ENCODE measurements at places on chromosomes 1 and 21. TPM values are rescaled to one million over a fixed set of nuclear protein-coding genes. Genes with fewer than 3 reads are reported as not detected.

- DNase-seq = no peak
Measured at GRCh38 chr1:210372931-210373627, 44.4 kb downstream of the HHAT start.

DNA sequence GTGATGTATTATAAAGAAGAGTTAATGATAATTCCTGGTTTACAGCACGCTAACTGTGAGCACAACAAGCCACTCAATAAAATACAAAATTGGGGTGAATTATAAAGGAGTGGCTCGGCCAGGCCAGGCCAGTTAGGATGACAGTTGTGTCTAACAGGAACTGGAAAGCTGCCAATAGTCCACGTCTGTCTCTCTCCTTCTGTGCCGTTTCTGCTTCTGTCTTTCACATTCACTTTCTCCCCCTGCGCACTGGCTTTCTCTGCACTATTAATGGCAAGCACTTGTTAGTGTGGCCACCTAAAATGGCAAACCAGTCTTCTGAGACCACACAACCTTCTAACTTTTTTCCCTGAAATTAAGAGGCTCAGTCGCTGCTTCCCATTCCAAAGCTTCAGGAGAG is 394.3 kb downstream of the NTNG1 start:
- DNase-seq = no peak

DNA sequence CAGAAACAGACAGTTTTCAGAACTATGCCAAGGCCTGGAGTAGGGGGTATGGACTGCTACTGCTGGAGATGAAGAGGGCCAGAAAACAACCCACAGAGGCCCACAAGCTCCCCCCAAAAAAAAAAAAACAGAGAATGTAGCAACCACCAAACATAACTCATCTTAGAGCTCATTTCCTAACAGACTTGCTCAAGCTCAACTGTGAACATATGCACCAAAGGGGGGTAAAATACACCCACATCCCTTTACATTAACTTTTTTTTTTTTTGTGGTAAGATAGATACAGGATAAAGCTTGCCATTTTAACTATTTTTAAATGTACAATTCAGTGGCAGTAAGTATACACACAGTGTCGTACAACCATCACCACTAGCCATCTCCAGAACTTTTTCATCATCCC is 36.0 kb downstream of the SEC16B start:
- no peak for DNase-seq

- no peak for DNase-seq
Measured at GRCh38 chr1:22850281-22850680, 122.4 kb downstream of the LACTBL1 start.

Gene CHIA
- total RNA-seq = not detected

Gene KAZN
- not detected for total RNA-seq

Gene ADAMTSL4
- not detected for total RNA-seq

Data from CD8-positive, alpha-beta T cell (primary cell).